Aorta (tissue), 5 donors: ENCODE measurements at places on chromosomes 7 and 10. TPM values are rescaled to one million over a fixed set of nuclear protein-coding genes. Genes with fewer than 3 reads are reported as not detected.

SLC18A2 gene
- 0.52 TPM for total RNA-seq

CYP2E1 gene
- total RNA-seq = 4.6 TPM

HYAL4 gene
- total RNA-seq = not detected

ANXA11 gene
- 256 TPM for total RNA-seq

DCLRE1A gene
- total RNA-seq = 3.5 TPM

STEAP1 gene
- 31.7 TPM for total RNA-seq

TMEM196 gene
- 0.29 TPM for total RNA-seq

FOXP2 gene
- 18.1 TPM for total RNA-seq

VAX1 gene
- total RNA-seq = not detected

VWC2 gene
- not detected for total RNA-seq

ADRB1 gene
- 0.12 TPM for total RNA-seq

CNTNAP2 gene
- not detected for total RNA-seq

C10orf53 gene
- not detected for total RNA-seq

TUBAL3 gene
- not detected for total RNA-seq

STEAP2 gene
- total RNA-seq = 36.2 TPM

HACD1 gene
- total RNA-seq = 52.8 TPM

PRKG1 gene
- 199 TPM for total RNA-seq

VWDE gene
- 0.21 TPM for total RNA-seq

FAM25C gene
- not detected for total RNA-seq

LRGUK gene
- total RNA-seq = 0.58 TPM

GBX1 gene
- total RNA-seq = not detected

SPAG6 gene
- total RNA-seq = not detected

LLCFC1 gene
- not detected for total RNA-seq

SPDYE11 gene
- not detected for total RNA-seq

ANKRD22 gene
- total RNA-seq = 0.26 TPM
